ENCODE measurements at places on chromosomes 5 and 9. TPM values are rescaled to one million over a fixed set of nuclear protein-coding genes. Genes with fewer than 3 reads are reported as not detected.

BTNL8 gene
- 1.5 TPM for total RNA-seq

IL33 gene
- 33.9 TPM for total RNA-seq

- DNase-seq, result no peak
- H3K27me3 ChIP-seq, result no peaks in the 10 kb centered on the region
- no peaks in the 10 kb centered on the region for H3K36me3 ChIP-seq
- no peak overlapping the region for H3K4me3 ChIP-seq
- no peaks in the 10 kb centered on the region for H3K4me1 ChIP-seq
These were observed 123.2 kb downstream of the TLE1 start for GRCh38 chr9:81566074-81566698.

- no peaks in the 10 kb centered on the region for H3K4me1 ChIP-seq
- DNase-seq, result no peak
- no peak overlapping the region for H3K4me3 ChIP-seq
- H3K27me3 ChIP-seq, result no peaks in the 10 kb centered on the region
These were observed 12.8 kb upstream of the PITX1 start for GRCh38 chr5:135046661-135047346.

GRCh38 chr5:13866792-13867191, 77.7 kb downstream of the DNAH5 start:
- no peak for DNase-seq
- H3K36me3 ChIP-seq, result no peaks in the 10 kb centered on the region
- no peaks in the 10 kb centered on the region for H3K4me1 ChIP-seq
- no peaks in the 10 kb centered on the region for H3K27me3 ChIP-seq
- H3K4me3 ChIP-seq, result no peak overlapping the region
- no peak overlapping the region for H3K27ac ChIP-seq

DNA sequence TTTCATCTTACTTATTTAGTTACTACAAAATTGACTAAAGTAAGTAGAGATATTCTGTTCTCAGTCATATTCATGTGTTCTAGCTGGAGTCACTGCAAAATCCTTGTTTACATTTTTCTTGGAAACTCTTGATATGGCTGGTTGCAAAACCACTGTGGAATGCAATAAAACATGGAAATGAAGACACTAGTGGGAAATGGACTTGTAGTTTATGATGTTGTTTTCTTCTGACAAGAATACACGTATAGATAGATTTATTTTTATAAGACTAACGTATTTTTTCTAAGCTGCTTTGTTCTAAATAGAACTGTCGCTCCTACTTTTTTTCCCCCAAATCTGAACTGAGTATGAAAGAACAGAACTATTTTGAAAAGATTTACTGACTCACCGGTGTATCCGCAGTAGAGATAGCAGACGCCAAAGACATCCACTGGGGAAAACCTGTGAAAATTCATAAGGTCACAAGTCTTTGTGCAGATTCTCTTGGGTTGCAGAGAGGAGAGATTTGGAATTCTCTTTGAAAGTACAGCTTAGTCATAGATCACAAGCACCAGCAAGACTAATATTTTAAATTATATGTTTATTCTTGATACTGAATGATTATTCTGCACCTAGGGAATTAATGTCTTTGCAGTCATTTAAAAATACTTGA, 119.6 kb upstream of the TAF11L2 start:
- no peaks in the 10 kb centered on the region for H3K4me1 ChIP-seq
- H3K27me3 ChIP-seq, result no peaks in the 10 kb centered on the region
- no peak overlapping the region for H3K4me3 ChIP-seq
- DNase-seq, result no peak

GRCh38 chr9:133286523-133286922, 11.5 kb upstream of the ABO start:
- DNase-seq, result no peak
- H3K36me3 ChIP-seq, result no peaks in the 10 kb centered on the region
- no peaks in the 10 kb centered on the region for H3K27me3 ChIP-seq
- H3K4me3 ChIP-seq, result no peak overlapping the region

GRCh38 chr5:126869005-126869451, 92.1 kb downstream of the LMNB1 start:
- H3K4me1 ChIP-seq, result no peaks in the 10 kb centered on the region
- DNase-seq, result no peak
- H3K27ac ChIP-seq, result no peak overlapping the region
- no peaks in the 10 kb centered on the region for H3K27me3 ChIP-seq
- H3K4me3 ChIP-seq, result no peak overlapping the region

- H3K4me1 ChIP-seq, result no peaks in the 10 kb centered on the region
- no peaks in the 10 kb centered on the region for H3K36me3 ChIP-seq
- DNase-seq, result no peak
- no peaks in the 10 kb centered on the region for H3K27me3 ChIP-seq
- no peak overlapping the region for H3K27ac ChIP-seq
These were observed 30.8 kb downstream of the SLC6A3 start for GRCh38 chr5:1414311-1415058.
